ENCODE measurements at places on chromosomes 4 and X.

DNA sequence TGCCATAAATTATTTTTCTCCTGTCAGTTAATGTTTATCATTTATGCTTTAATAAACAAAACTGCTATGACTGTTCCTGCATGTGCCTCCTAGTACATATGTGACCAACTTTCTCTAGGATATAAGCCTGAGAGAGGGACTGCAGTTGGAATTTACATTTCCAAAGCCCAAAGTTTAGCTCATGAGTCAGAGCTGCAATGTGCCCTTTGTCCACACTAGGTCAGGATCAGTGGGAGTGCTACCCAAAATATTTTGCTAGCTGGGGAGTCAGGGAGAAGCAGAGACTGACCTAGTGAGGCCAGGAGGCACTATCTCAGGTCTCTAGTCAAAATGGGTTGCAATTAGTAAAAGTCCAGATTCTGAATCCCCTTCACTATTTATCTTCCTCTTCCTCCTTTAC lies 92.7 kb downstream of the AR start:
- H3K27me3 ChIP-seq: no peaks in the 10 kb centered on the region
- no peak for DNase-seq
- no peaks in the 10 kb centered on the region for H3K4me1 ChIP-seq
- no peaks in the 10 kb centered on the region for H3K36me3 ChIP-seq
- H3K4me3 ChIP-seq: no peak overlapping the region

GRCh38 chr4:7382634-7383014 lies 52.1 kb downstream of the PSAPL1 start:
- no peaks in the 10 kb centered on the region for H3K4me1 ChIP-seq
- no peaks in the 10 kb centered on the region for H3K27me3 ChIP-seq
- no peak for DNase-seq
- H3K27ac ChIP-seq: no peak overlapping the region
- no peak overlapping the region for H3K4me3 ChIP-seq

- no peak overlapping the region for H3K27ac ChIP-seq
- peaks cover 75% of the 10 kb centered on the region for H3K4me1 ChIP-seq
- H3K4me3 ChIP-seq: no peak overlapping the region
These were observed 30.7 kb downstream of the TSC22D3 start for GRCh38 chrX:107744868-107745267.

DNA sequence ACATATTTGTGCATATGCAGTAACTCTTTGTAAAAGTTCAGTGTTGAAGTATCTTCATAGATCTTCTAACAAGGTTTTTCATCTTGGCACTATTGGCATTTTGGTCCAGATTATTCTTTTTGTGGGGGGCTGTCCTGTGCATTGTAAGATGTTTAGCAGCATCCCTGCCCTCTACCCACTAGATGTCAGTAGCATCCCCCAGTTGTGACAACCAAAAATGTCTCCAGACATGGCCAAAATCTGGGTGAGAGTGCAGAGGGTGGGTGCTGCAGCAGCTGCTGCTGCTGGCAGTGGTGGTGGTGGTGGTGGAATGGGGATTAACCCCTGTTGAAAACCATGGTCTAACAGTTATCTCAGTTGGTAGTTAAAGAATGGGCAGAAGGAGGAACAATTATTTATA lies 370.0 kb downstream of the GPAT3 start:
- H3K27ac ChIP-seq: no peak overlapping the region
- H3K27me3 ChIP-seq: no peaks in the 10 kb centered on the region
- no peaks in the 10 kb centered on the region for H3K36me3 ChIP-seq
- H3K4me3 ChIP-seq: no peak overlapping the region

Measured in body of pancreas (tissue), 4 donors.